Endodermal cell (in vitro differentiated cells): ENCODE measurements at places on chromosomes 2 and 18.

- no peak for DNase-seq
These were observed 1386.0 kb upstream of the CELF4 start for GRCh38 chr18:38951633-38952032.

DNA sequence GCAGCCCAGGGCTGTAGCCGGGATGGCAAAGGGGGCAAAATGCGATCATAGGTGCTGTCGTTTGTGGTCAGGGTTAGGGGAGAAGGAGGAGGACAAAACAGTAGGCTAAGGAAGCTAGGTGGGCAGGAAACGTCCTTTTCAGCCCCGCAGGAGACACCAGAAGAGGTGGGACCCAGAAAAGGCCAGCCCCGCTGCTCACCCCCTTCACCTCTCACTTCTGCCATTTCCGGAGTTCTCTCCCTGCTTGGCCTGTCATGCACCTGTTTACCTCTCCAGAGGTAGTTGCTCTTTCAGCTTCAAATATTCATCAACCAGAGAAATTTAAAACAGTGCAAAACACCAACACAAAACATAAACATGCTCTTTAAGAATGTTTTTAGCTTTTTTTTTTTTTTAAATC, 849 bp downstream of the AQP4 start:
- DNase-seq = peak; percentile 55

- peak; percentile 62 for DNase-seq
These were observed 205.3 kb upstream of the CDH20 start for GRCh38 chr18:61127714-61128467.

DNA sequence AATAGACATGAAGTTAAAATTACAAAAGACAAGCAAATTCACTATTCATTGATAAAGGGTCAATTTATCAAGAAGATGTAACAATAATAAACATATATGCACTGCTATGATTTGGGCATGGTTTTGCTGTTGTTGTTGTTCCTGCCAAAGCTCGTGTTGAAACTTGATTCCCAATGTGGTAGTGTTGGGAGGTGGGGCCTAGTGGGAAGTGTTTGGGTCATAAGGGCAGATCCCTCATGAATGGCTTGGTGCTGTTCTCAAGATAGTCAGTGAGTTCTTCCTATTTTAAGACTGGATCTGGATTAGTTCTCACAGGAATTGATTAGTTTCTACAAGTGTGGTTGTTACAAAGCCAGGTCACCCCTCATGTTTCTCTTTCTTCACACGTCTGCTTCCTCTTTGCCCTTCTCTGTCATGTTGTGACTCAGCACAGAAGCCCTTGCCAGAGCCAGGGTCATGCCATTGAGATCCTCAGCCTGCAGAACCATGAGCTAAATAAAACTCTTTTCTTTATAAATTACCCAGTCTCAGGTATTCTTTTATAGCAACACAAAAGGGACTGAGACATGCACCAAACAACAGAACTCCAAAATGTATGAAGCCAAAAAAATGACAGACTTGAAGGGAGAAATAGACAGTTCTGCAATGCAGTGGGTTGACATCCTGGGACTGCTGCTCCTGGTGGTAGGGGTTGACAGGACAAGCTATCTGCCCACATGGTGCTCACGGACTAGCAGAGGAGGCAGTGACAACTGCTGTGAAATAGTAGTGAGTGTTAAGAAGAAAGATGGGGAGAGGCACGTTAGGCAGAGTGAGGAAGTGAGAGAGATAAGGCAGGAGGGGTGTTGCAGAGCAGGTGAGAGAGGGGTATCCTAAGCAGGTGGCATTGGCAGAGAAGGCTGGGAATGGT, 18.6 kb upstream of the SKA1 start:
- peak; percentile 63 for DNase-seq

- no peak for DNase-seq
These were observed 209.7 kb downstream of the WDPCP start for GRCh38 chr2:63378589-63378988.

- no peak for DNase-seq
These were observed 113.6 kb downstream of the CDH2 start for GRCh38 chr18:28063271-28063761.

DNA sequence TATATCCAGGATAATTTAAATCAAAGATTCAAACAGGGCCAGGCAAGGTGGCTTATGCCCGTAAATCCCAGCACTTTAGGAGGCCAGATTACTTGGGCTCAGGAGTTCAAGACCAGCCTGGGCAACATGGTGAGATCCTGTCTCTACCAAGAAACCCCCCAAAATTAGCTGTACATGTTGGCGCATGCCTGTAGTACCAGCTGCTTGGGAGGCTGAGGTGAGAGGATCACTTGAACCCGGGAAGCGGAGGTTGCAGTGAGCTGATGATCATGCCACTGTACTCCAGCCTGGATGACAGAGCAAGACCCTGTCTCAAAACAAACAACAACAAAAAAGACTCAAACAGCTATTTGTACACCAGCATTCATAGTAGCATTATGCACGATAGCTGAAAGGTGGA, 9.2 kb downstream of the RAB10 start:
- no peak for DNase-seq

GRCh38 chr2:9527995-9528787, 27.4 kb downstream of the ADAM17 start:
- DNase-seq = no peak

- DNase-seq = no peak
These were observed 129.8 kb upstream of the EPAS1 start for GRCh38 chr2:46167406-46167805.

DNA sequence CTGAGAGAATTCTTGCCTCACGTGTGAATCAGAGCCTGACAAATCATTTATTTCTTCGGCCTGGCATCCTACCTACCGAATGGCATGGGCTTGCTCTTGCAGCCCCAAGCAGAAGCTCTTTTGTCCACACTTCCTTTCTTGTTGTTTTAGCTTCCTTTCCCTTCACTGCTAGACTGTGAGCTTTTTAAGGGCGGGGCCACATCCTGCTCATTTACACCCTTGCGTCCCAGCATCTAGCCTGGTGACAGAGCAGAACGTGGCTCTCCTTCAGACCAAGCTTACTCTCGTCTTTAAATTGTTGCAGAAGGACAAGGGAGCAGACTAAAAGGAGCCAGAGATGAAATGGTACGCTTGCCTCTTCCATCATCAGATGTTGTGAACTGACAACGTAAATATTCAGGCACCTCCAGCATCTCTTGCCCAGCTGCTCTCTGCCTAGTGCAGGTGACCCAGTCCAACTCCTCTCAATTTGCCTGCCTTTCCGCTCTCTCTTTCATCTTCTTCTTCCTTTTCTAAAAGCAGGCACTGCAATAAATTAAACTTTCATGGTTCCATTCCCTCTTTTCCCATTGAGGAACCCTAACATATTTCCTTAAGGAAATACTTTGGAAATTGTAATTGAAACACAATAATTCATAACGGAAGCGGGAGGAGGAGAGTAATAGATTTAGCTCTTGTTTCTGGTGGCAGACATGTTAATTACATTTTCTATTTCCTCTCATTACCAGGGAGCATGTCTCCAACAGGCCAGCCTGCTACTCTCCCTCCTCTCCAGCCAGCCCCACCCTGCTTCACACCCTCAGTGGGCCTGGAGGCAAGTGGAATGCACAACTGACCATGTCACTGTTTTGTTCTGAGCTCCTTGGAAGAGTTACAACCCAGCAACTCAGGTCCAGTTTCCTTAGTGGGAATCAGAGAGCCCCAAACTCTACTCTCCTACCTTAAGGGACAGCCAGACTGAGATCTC, 228.1 kb upstream of the TRIB2 start:
- no peak for DNase-seq

GRCh38 chr2:144890828-144891227, 370.9 kb upstream of the ZEB2 start:
- peak; percentile 44 for DNase-seq
